ENCODE measurements at places on chromosomes 11 and 22.

GRCh38 chr11:35946766-35947165 lies 2.9 kb downstream of the LDLRAD3 start:
- H3K27me3 ChIP-seq: peaks cover 36% of the 10 kb centered on the region
- peaks cover 8% of the 10 kb centered on the region for H3K4me1 ChIP-seq
- H3K4me3 ChIP-seq: no peak overlapping the region
- no peak for DNase-seq
- H3K36me3 ChIP-seq: no peaks in the 10 kb centered on the region
- H3K27ac ChIP-seq: no peak overlapping the region

DNA sequence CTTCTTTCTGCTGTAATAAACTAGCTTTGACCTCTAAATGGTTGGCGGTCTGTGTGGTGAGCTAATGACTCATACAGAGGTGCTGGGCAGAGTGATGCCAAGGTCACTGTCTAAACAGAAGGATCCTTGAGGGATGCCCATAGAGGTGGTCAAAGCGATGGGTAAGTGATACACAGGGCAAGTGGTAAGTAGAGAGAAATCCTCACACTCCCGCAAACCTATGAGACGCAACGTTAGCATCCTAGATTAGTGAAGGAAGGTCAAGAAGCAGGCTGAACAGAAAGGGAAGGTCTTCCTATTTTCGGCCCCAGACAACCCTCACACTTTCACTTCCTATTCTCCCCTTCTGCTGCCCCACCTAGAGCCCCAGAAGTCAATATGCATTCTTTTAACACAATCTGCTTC lies 65.6 kb upstream of the SESN3 start:
- H3K4me3 ChIP-seq: no peak overlapping the region
- H3K4me1 ChIP-seq: no peaks in the 10 kb centered on the region
- no peaks in the 10 kb centered on the region for H3K27me3 ChIP-seq
- no peaks in the 10 kb centered on the region for H3K36me3 ChIP-seq

- H3K27ac ChIP-seq: no peak overlapping the region
- peaks cover 19% of the 10 kb centered on the region for H3K36me3 ChIP-seq
- H3K4me3 ChIP-seq: no peak overlapping the region
- H3K27me3 ChIP-seq: no peaks in the 10 kb centered on the region
- no peak for DNase-seq
- H3K4me1 ChIP-seq: peaks cover 29% of the 10 kb centered on the region
Observed at GRCh38 chr11:96278039-96278897, 64.7 kb downstream of the MAML2 start.

DNA sequence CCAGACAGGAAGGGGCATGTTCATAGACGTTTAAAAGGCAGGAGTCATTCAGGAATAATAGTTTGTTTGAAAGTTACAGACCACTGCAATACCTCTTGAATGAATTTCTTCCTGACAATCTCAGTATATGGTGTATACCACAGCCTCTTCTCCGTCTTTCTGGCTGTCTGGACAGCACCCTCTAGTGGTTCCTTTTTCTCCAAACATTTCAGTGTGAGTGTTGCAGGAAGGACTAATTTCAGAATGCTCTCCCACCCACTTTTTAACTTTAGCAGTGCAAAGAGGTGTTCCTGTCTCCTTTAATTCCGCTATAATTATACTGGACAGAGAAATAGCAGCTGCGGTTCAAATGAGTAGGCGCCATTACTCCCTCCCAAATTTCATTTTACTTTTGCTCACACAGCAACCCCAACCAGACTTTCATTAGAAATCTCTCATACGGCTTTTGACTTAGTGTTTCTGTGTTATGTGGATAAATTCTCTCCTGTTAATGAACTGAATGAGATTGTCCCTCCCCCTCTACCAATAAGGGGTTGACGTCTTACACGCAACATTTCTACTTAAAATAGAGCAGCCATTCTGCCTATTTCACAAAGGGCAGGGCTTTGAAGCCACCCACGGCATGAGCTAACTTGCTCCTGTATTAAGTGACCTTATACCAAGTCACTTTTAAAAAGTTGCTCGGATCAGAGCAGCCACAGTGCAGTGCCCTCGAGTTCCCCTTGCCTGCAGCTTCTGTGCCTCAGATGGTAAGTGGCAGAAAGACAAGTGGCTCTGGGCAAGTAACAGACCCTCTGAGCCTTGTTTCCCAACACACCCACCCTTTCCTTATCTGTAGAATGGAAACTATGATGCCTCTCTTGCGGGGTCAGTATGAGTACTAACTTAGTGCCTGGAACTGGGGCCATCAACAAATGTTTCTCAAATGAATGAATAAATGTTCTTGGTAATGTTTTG lies 368.6 kb downstream of the OPCML start:
- no peaks in the 10 kb centered on the region for H3K36me3 ChIP-seq
- no peak for DNase-seq
- no peaks in the 10 kb centered on the region for H3K4me1 ChIP-seq
- H3K4me3 ChIP-seq: no peak overlapping the region
- H3K27ac ChIP-seq: no peak overlapping the region

- peaks cover 16% of the 10 kb centered on the region for H3K27me3 ChIP-seq
- no peaks in the 10 kb centered on the region for H3K36me3 ChIP-seq
- no peak overlapping the region for H3K27ac ChIP-seq
- H3K4me3 ChIP-seq: no peak overlapping the region
- peaks cover 14% of the 10 kb centered on the region for H3K4me1 ChIP-seq
Observed at GRCh38 chr22:28297504-28297903, 378.4 kb upstream of the PITPNB start.

- DNase-seq: no peak
- no peaks in the 10 kb centered on the region for H3K4me1 ChIP-seq
- H3K4me3 ChIP-seq: no peak overlapping the region
- peaks cover 18% of the 10 kb centered on the region for H3K27me3 ChIP-seq
- H3K27ac ChIP-seq: no peak overlapping the region
Observed at GRCh38 chr11:11363674-11364073, 10.6 kb upstream of the CSNK2A3 start.

- H3K4me3 ChIP-seq: no peak overlapping the region
- H3K4me1 ChIP-seq: peaks cover 22% of the 10 kb centered on the region
- no peak overlapping the region for H3K27ac ChIP-seq
Observed at GRCh38 chr11:95711945-95712221, 77.7 kb downstream of the FAM76B start.

DNA sequence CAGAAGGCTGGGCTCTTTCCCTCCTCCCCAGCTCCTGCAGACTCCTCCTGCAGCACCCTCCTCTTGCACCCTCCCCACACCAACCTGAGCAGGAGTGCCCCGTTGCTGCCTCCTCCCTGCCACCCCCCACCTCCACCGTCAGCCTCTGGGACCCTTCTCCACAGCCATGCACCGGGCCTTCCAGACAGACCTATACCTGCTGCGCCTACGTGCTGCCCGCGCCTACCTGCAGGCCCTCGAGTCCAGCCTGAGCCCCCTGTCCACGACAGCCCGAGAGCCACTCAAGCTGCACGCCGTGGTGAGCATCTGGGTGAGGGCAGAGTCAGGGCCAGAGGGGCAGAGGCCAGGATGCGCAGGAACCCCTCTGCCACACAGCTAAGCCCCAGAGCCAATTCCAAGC lies 16.2 kb downstream of the ZDHHC24 start:
- no peak for DNase-seq
- H3K36me3 ChIP-seq: no peaks in the 10 kb centered on the region
- H3K4me1 ChIP-seq: no peaks in the 10 kb centered on the region

GRCh38 chr11:45925550-45925949 lies 3.1 kb downstream of the LARGE2 start:
- H3K36me3 ChIP-seq: no peaks in the 10 kb centered on the region
- H3K4me1 ChIP-seq: peaks cover 29% of the 10 kb centered on the region
- no peak for DNase-seq
- H3K27ac ChIP-seq: no peak overlapping the region
- no peak overlapping the region for H3K4me3 ChIP-seq

DNA sequence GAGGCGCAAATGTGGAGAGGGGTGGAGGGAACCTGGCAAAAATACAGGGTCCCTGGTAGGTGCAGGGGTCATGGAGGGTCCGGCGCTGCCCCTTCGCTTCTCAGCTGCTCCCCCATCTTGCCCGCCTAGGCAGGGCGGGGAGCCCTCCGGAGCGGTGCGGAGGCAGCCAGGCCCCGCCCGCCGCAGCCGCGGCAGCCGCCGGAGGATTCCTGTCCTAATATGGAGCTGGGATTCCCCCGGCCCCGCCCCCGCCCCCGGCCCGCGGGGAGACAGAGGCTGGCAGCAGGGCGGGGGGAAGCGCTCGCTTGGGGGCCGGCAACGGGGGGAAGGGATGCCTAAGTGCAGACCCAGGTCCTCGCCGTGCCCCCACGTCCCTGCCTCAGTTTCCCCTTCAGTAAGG lies 1.0 kb upstream of the NPAS4 start:
- DNase-seq: no peak
- peaks cover 52% of the 10 kb centered on the region for H3K27me3 ChIP-seq
- H3K27ac ChIP-seq: no peak overlapping the region
- peaks cover 14% of the 10 kb centered on the region for H3K4me1 ChIP-seq

DNA sequence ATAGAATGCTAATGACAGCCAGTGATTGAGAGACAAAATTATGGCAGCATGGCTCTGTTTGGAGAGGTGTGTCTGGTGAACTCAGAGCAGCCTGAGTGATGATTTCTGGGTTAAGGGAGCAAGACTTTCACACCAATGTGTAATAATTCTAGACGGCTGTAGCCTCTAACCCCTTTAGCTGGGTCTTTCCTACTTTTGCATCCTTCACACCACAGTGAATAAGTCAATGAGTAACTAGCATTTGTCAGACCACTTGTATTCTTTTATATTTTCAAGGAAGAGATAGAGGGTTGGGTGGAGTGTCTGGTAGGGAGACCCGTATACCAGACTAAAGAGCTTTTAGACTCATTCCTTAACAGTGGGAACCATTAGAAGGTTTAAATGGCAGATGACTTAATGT lies 50.4 kb downstream of the ATXN10 start:
- H3K4me3 ChIP-seq: no peak overlapping the region
- DNase-seq: no peak
- H3K27ac ChIP-seq: no peak overlapping the region
- H3K27me3 ChIP-seq: no peaks in the 10 kb centered on the region
- H3K4me1 ChIP-seq: peaks cover 9% of the 10 kb centered on the region

- DNase-seq: no peak
- peaks cover 33% of the 10 kb centered on the region for H3K27me3 ChIP-seq
- H3K36me3 ChIP-seq: no peaks in the 10 kb centered on the region
- no peak overlapping the region for H3K27ac ChIP-seq
- no peaks in the 10 kb centered on the region for H3K4me1 ChIP-seq
- no peak overlapping the region for H3K4me3 ChIP-seq
Observed at GRCh38 chr11:69726481-69726880, 22.7 kb upstream of the FGF19 start.

DNA sequence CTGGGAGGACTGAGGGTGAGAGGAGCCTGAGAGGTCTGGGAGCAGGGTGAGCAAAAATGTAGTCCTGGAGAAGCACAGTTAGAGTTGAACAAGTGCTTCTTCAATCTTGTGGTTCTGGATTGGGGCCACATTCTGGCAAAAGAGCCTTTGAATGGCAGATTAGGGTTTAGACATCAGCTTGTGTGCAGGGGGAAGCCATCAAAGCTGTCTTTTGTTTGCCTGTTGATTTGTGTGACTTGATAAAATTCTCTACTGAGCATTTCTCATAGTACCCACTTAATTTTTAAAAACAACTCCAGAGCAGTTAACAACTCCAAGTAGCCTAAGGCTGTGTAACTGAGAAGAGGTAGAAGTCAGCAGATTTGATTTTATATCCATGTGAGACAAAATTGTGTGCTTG lies 166.2 kb downstream of the FAT3 start:
- H3K4me3 ChIP-seq: no peak overlapping the region
- H3K27me3 ChIP-seq: no peaks in the 10 kb centered on the region
- no peaks in the 10 kb centered on the region for H3K4me1 ChIP-seq

DNA sequence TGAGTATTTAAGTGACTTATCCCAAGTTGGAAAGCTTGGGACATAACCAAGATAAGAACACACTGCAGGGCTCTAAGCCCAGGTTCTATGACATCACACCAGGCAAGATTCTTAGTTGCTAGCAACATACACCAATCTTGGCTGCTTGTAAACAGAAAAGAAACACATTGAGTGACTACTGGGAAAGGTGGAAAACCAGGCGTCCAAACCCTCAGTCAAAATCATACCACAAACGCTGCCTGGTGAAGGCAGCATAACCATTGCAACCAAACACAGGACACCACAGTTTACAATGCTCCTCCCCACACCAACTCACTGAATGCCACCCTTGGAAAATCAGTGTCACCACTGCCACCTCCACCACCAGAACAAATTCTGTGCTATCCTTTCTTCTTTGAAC lies 379.9 kb downstream of the TTC28 start:
- no peak overlapping the region for H3K4me3 ChIP-seq
- H3K4me1 ChIP-seq: peaks cover 14% of the 10 kb centered on the region

GRCh38 chr11:20249378-20249777 lies 89.1 kb upstream of the DBX1 start:
- H3K36me3 ChIP-seq: no peaks in the 10 kb centered on the region
- H3K27me3 ChIP-seq: peaks cover 32% of the 10 kb centered on the region
- no peaks in the 10 kb centered on the region for H3K4me1 ChIP-seq
- H3K4me3 ChIP-seq: no peak overlapping the region
- DNase-seq: no peak

GRCh38 chr11:2100361-2101170 lies 38.6 kb downstream of the IGF2 start:
- H3K27ac ChIP-seq: no peak overlapping the region
- peaks cover 2% of the 10 kb centered on the region for H3K27me3 ChIP-seq
- H3K4me3 ChIP-seq: no peak overlapping the region

DNA sequence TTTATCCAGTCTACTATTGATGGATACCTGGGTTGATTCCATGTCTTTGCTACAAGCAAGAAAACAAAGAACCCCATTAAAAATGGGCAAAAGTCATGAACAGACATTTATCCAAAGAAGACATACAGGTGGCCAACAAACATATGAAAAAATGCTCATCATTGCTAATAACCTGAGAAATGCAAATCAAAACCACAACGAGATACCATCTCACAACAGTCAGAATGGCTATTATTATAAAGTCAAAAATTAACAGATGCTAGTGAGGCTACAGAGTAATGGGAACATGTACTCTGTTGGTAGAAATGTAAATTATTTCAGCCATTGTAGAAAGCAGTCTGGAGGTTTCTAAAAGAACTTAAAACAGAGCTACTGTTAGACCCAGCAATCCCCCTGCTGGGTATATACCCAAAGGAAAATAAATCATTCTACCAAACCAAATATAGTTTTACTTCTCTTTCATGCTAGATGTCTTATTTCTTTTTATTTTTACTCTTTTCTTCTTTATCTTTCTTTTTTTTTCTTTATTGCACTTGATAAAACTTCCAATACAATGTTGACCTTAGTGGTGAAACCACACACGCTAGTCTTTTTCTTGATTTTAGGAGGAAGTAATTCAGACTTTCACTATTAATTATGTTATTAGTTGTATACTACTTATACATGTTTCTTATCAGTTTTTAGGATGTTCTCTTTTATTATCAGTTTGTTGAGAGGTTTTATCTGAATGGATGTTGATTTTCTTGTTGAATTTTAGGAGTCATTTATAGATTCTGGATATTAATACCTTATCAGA lies 14.3 kb downstream of the TRIM22 start:
- no peak overlapping the region for H3K4me3 ChIP-seq
- DNase-seq: no peak
- no peaks in the 10 kb centered on the region for H3K27me3 ChIP-seq
- peaks cover 37% of the 10 kb centered on the region for H3K4me1 ChIP-seq

- DNase-seq: no peak
- H3K27ac ChIP-seq: no peak overlapping the region
- no peaks in the 10 kb centered on the region for H3K27me3 ChIP-seq
- no peak overlapping the region for H3K4me3 ChIP-seq
Observed at GRCh38 chr11:79561496-79561895, 120.7 kb upstream of the TENM4 start.

GRCh38 chr11:79170321-79170720 lies 270.5 kb downstream of the TENM4 start:
- H3K4me1 ChIP-seq: no peaks in the 10 kb centered on the region
- H3K27me3 ChIP-seq: no peaks in the 10 kb centered on the region
- no peaks in the 10 kb centered on the region for H3K36me3 ChIP-seq
- no peak overlapping the region for H3K27ac ChIP-seq
- DNase-seq: no peak

Data from activated CD8-positive, alpha-beta memory T cell treated with anti-CD3 and anti-CD28 coated beads, Interleukin-2, amount 10 ng/mL, durations not matched to agents 7 days and 5 days (primary cell).